ENCODE measurements at places on chromosomes 6 and 20.

DNA sequence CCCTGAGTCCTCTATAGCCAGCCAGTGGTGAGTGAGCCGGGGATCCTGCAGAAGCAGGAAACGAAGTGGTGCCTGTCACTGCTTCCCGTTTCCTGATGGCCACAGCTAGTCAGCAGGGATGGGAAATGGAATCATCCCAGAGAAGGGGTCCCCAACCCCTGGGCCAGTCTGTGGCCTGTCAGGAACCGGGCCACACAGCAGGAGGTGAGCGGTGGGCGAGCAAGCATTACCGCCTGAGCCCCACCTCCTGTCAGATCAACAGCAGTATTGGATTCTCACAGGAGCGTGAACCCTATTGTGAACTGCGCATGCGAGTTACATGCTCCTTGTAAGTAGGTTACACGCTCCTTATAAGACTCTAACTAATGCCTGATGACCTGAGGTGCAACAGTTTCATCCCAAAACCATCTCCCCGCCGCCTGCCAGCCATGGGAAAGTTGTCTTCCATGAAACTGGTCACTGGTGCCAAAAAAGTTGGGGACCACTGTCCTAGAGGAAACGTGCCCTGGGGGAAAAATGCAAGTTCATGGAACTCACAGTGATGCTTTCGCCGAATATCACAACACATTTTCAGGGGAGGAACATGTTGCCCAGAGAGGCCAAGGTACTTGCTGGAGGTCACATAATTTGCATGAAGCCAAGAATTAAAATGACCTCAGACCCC, 113.8 kb downstream of the JPH2 start:
- no peak for DNase-seq

GRCh38 chr6:55017555-55018300, 156.6 kb upstream of the HCRTR2 start:
- DNase-seq, result no peak

- DNase-seq, result peak; percentile 65
Observed at GRCh38 chr20:35269055-35269781, 8.7 kb downstream of the MMP24OS start.

GRCh38 chr6:112320561-112321318, 26.4 kb upstream of the RFPL4B start:
- DNase-seq, result no peak

DNA sequence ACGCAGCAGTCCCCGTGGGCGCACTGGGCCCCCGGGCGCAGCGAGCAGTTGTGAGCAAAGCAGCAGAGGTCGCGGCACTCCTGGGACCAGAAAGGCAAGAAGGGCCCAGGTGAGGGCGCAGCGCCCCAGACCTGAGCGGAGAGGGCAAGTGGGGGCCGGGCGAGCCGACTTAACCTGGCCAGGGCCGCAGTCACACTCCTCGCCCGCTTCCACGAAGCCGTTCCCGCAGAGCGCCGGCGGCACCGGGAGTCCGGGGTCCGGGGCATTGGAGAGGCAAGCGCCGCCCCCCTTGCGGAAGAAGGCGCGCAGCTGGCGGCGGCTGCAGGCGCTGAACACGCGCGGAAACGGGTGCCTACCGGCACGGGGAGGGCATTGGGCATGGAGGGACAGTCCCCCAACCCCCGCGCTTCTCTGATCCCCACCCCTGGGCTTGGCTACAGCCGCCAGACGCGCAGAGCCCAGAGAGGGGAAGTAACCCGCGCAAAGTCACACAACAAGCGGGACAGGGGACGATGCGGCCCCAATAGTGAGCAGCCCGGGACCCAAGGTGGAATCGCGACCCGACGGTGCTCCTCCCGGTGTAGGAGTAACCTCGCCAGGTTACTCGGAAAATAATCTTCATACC, 9.2 kb downstream of the ADAM33 start:
- DNase-seq, result no peak

- DNase-seq, result no peak
Observed at GRCh38 chr20:9409352-9409751, 105.0 kb upstream of the LAMP5 start.

- no peak for DNase-seq
Observed at GRCh38 chr6:5054245-5054873, 30.8 kb upstream of the PPP1R3G start.

DNA sequence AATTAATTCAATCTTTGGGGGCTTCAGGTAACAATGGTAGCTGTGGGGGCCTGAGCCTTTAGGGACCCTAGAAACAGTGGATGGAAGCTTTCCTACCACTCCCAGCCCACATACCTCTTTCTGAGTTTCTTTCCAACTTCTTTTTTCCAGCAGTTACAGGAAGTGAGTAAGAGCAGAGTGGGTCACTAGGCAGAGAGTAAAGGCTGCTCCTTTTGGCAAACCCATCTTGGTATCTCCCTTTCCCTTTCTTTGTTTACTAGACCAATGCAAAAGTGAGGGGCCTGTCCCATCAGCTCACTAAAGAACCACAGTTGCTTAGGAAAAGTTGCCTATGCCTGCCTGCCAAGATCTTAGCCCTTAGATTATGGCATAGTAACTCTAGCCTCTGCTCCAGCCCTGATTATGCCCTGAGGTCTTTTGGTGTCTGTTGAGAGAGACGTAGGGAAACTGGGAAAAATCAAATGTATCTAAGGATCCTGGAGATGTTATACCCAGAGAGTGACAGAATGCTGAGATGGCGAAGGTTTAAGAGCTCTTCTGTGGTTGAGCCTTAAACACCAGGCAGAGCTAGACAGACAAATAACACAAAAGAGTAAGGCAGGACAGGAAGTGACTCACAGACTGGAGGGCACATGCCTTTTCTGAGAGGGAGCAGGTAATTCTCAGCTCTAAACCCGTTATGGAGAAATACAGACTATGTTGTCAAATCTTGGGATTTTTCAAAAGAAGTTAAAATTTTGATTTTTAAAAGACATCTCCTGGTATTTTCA, 31.3 kb downstream of the TRMT6 start:
- DNase-seq, result no peak

DNA sequence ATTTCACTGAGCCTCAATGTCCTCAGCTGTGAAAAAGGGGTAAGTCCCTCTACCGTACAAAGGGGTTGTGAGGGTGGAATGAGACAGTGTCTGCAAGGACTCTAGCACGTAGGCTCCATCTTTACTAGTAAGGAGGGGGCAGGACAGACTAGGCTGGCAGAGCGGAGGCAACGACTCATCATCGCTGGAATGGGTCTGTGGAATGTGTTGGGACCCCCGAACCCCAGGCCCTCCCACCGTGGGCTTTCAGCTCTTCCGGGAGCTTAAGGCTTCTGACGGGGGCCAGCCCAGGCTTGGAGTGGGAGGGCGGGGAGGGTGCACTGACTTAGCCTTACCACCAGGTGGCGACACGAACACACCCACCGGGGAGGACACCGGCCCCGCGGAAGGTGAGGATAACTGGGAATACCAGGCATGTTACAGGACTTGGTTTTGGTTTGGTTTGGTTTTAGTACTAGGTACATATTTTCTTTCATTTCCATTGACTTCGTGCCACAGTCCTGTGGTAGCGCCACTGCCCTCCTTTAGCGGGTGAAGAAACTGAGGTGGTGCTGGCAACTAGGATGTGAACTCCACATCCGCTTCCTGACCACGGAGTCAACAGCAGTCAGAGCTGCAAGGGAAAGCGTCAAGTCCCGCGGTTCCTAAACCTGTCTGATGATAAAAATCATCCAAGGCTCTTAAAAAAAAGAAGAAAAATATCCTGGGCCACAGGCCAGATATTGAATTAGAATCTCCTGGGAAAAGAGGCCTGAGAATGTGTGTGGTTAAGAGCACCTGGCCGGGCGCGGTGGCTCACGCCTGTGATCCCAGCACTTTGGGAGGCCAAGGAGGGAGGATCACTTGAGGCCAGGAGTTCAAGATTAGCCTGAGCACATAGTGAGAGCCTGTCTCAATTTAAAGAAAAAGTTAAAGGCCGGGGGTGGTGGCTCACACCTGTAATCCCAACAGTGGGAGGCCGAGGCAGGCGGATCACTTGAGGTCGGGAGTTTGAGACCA, 10.3 kb upstream of the TULP1 start:
- DNase-seq, result peak; percentile 77

DNA sequence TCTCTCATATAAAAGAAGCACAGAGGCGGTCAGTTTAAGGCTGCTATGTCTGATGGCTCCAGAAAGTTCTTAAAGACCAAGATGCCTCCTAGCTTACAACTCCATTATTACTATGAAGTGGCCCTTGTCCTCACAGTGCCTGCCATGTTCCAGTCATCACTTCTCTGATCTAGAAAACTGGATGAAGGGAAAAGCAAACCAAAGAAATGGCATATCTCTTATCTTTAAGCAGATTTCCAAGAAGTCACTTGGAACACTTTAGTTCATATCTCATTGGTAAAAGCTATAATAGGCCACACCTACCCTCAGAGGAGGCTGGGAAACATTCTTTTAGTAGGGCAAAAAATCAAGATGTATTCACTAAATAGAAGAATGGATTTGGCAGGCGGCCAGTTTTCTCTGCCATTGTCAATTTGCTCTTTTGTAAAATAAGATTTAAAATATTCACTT, 289.6 kb downstream of the TBC1D7 start:
- DNase-seq, result no peak

- DNase-seq, result no peak
Observed at GRCh38 chr20:63693083-63693732, 3.2 kb upstream of the TNFRSF6B start.

DNA sequence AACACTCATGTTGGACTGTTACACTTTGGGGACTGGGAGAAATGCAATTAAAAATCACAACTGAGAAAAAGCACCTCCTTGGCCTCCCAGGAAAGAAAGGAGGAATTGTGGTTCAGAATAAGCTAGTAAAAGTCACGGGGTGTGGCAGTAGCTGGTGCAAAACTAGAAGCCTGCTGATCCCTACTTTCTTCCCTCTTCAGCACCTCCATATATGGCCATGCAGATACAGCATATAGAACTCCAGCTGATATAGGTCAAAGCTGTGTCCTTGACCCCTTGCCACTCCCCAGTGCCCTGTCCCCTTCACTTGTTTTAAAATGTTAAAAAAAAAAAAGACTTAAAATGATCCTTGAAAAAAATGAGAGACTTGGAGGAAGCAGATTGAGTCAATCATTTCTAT, 5.5 kb upstream of the FLRT3 start:
- DNase-seq, result no peak

GRCh38 chr6:76914737-76915136, 548.6 kb downstream of the HTR1B start:
- no peak for DNase-seq

DNA sequence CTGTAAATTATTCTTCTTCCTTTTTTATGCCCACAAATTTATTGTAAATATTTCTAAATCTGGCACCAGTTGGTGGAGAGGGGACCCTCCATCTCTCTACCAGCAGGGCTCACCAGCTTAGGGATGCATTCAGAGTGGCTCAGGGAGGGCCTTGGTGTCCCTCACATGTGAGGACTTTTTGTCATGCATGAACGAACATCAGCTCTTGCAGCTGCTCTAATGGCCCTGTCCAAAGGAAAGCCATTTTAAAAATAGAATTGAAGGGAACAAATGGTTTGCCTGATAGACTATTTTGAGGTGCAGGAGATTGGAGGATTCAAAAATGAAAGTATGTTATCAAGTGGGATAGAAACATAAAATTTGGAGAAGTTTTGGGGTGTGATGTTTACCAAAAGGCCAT, 37.5 kb upstream of the KLHL31 start:
- no peak for DNase-seq

DNA sequence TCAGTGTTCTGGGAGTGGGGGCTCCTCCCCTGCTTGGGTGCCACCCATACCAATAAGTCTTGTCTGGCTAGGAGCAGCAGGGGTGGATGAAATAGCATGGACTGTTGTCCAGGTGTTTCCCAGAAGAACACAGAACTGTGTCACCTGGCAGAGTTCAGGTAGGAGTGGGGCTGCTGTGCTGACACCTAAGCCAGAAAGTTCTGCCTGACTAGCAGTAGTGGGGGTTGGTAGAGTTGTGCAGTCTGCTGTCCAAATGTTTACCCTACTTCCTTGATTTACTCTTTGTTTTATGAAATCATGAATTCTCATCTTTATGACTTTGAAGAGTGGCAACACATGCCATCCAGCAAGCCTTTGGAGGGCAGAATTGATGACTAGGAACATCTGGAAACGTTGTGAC, 27.3 kb upstream of the SLC35B3 start:
- DNase-seq, result no peak

DNA sequence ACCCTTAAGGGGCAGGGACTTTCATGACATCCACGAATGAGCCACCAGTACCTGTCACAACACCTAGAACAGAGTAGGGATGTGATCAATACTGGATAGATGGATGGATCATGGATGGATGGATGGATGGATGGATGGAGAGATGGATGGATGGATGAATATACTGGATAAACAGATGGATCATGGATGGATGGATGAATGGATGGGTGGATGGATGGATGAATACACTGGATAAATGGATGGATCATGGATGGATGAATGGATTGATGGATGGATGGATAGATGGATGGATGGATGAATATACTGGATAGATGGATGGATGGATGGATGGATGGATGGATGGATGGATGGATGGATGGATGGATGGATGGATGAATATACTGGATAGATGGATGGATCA, 73.0 kb downstream of the PKHD1 start:
- DNase-seq, result no peak

- DNase-seq, result peak; percentile 14
Observed at GRCh38 chr6:127022302-127022701, 96.2 kb upstream of the RSPO3 start.

DNA sequence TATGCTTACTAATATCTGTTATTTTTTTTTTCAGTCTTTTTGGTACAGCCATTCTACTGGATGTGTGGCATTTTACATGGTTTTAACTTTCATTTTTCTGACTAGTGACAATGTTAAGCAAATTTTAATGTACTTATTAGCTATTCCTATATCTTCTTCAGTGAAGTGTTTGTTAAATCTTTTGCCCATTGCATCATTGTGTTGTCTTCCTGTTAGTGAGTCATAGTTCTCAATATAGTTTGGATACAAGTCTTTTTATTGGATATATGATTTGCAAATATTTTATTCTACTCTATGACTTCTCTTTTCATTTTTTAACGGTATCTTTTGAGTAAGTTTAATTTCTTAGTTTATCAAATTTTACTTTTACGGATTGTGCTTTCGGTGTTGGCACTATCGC, 519.4 kb downstream of the CDKAL1 start:
- DNase-seq, result no peak

DNA sequence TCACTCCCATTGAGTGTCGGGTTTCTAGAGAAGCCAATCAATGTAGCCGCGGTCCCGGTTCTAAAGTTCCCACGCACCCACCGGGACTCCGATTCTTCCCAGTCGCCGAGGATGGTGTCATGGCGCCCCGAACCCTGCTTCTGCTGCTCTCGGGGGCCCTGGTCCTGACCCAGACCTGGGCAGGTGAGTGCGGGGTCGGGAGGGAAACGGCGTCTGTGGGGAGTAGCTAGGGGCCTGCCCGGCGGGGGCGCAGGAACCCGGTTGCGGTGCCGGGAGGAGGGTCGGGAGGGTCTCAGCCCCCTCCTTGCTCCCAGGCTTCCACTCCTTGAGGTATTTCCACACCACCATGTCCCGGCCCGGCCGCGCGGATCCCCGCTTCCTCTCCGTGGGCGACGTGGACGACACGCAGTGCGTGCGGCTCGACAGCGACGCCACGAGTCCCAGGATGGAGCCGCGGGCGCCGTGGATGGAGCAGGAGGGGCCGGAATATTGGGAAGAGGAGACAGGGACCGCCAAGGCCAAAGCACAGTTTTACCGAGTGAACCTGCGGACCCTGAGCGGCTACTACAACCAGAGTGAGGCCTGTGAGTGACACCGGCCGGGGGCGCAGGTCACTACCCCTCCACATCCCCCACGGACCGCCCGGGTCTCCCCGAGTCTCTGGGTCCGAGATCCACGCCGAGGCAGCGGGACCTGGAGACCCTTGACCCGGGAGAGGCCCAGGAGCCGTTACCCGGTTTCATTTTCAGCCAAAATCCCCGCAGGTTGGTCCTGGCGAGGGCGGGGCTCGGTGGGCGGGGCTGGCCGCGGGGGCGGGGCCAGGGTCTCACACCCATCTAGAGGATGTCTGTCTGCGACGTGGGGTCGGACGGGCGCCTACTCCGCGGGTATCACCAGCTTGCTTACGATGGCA, 35.2 kb upstream of the HLA-G start:
- peak; percentile 70 for DNase-seq
